Fibroblast of skin of back (primary cell): ENCODE measurements at places on chromosomes 16 and 17.

GRCh38 chr16:89044418-89045180 is 49.1 kb upstream of the ACSF3 start:
- DNase-seq, result no peak

GRCh38 chr16:30715750-30716445 is 16.9 kb downstream of the SRCAP start:
- DNase-seq, result peak; percentile 49

- peak; percentile 66 for DNase-seq
These were observed 1.8 kb downstream of the TNS4 start for GRCh38 chr17:40499551-40500189.

DNA sequence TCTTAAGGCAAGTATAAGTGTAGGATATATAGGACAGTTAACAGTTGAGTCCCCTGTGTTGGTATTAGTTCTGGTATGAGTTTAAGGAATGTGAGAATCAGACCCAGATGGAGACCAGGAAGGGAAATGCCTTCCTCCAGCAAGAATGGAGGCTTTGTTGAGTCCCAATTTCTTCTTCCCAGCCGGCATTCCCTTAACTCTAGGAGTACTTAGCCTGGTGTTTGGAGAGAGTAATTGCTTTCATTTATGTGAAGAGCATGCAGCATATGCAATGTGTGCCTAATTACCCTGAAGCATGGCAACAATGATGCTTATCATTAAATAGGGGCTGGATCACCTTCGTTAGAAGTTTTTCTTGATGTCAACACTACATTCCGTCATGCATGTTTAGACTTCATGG is 225.9 kb upstream of the XYLT1 start:
- peak; percentile 46 for DNase-seq

DNA sequence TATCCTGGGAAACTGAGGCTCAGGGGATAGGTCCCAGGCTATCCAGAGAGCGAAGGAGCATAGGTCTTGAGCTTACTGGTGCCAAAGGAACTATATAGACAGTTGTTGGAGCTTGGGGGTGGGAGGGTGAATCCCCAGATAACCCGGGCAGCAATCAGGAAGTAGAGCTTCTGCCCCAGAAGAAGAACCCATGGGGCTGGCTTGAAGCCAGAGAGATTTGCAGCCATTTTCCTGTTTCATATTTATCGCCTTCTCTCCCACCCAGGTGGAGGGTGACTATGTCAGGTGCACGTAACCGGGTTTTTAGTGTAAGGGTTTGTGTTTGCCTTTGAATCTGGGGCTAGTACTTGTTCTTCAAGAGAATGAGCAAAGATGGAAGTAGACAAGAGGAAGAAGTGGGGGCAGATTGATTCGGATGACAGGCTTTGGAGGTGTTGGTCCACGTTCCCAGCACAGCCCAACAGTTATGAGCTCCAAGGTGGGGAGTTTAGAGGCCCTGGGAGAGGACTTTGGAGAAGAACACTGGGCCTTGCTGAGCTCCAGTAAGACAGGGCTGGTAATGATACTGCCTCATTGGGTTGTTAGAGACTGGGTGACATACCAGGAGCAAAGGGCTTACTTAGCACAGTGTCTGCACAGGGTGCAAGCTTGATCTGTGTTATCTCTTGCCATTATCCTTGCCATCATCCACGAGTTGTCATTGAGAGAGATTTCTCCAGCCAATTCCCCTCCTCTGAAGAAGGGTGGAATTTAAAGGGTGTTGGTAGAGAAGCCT is 145.6 kb downstream of the CCDC182 start:
- DNase-seq, result no peak

DNA sequence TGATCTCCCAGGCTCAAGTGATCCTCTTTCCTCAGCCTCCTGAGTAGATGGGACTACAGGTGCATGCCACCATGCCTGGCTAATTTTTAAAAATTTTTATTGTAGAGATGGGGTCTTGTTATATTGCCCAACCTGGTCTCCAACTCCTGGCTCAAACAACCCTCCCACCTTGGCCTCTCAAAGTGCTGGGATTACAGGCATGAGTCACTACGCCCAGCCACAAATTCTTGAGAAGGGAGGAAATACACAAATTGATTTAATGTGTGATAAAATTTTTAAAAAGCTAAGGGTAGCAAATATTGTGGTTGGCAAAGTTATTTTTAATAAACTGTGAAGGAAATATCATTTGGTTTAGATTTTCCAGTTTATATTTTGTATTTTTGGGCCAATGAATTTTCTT is 9.6 kb downstream of the ITGAD start:
- DNase-seq, result no peak
